ENCODE measurements at places on chromosomes 3 and 15. TPM values are rescaled to one million over a fixed set of nuclear protein-coding genes. Genes with fewer than 3 reads are reported as not detected.

The GREM1 gene
- total RNA-seq = 435 TPM

- DNase-seq = peak; percentile 55
Measured at GRCh38 chr3:49791571-49791970, 5.2 kb upstream of the IP6K1 start.

The OR5K2 gene
- total RNA-seq = not detected

GRCh38 chr3:183212096-183212495 lies 41.0 kb upstream of the B3GNT5 start:
- DNase-seq = no peak

DNA sequence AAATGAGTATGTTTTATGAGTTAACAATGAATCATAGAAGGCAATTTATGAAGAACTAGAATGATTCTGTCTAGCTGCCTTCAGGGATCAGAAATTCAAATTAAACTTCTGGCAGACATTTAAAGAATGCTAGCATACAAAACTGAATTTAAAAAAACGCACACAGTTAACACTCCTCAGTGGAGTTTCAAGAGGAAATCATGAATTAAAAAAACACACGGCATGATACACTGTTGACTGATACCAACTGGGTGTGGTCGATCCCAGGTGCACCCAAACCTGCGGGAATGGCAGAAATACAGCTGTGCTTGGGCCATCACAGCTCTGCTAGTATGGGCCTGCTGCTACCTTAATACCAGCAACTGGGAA lies 526.0 kb downstream of the FOXP1 start:
- DNase-seq = no peak

DNA sequence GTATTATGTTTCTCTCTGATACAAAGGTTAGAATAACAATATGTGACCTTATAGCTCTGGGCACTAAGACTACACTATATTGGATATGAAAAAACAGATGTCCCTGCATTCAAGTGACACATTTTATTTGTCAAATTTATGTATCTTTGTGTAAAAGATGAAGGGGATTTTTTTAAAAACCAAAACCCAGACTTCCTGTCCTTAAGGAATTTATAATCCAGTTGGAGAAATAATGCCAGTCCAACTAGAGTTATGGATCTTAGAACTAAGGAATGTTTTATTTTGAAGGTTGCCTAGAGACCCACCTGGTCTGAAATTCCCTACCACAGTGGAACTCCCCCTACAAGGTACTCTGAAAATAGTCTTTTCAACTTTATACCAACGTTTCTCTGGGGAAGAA lies 33.3 kb upstream of the PIK3CB start:
- DNase-seq = no peak

GRCh38 chr15:73264881-73265280 lies 103.9 kb downstream of the HCN4 start:
- no peak for DNase-seq

- DNase-seq = no peak
Measured at GRCh38 chr3:53845103-53845880, 927 bp downstream of the CHDH start.

The UBAP1L gene
- total RNA-seq = 3.9 TPM

The DUOXA2 gene
- total RNA-seq = not detected

DNA sequence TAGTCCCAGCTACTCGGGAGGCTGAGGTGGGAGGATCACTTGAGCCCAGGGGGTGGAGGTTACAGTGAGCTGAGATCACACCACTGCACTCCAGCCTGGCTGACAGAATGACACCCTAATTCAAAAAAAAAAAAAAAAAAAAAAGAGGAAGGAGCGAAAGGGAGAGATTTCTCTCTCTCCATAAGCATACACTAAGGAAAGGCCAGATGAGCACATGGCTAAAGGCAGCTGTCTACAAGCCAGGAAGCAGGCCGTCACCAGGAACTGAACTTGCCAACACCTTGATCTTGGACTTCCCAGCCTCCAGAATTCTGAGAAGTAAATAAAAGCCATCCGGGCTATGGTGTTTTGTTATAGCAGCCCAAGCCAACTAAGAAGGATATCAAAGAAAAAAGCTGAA lies 7.5 kb downstream of the SRGAP3 start:
- no peak for DNase-seq

DNA sequence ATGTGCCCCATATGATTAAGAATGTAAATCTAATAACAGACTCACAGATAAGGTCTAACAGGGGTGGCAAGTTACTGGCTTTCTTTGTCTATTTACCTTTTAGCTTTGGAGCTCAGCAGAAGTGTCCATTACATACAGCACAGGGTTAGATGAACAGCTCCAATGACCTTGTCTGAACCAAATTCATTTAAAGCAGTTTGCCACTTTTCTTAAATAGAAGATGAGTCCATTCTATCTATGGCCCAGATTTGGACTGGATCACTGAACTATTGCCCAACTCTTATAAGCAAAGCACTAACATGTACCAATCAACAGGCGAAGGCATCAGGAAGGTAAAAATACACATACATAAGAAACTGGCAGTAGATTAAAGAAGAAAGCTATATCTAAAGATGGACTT lies 214.4 kb downstream of the TIGIT start:
- no peak for DNase-seq

DNA sequence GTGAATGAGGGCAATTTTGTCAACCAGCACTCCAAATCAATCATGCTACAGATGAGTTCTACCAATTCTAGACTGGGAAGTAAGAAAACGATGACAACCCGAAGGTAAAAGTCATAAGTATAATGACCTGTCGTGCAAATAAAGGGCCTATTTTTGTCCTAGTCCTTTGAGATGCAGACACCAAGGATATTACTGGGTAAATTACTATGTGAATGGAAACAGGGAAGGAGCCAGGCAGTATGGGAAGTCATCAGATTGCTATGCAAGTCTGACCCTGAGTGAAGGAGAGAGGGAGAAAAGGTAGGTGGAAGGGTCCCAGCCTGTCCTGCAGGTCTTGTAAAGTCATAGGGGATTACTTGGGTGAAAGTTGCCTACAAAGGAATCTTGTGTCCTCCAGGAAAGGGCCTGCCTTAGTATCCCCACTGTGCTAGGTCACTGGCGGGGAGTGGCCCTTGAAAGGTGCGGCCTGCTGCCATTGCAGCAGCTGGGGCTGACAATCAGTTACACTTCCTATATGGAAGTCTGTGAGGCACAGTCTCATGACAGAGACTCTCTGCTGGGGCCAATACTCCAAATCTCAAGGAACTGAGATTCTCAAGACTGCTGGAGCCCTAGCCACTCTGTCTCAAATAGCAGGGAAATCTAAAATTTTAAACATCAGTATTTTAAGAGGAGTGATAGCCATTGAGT lies 149.9 kb upstream of the SLC2A2 start:
- no peak for DNase-seq

DNA sequence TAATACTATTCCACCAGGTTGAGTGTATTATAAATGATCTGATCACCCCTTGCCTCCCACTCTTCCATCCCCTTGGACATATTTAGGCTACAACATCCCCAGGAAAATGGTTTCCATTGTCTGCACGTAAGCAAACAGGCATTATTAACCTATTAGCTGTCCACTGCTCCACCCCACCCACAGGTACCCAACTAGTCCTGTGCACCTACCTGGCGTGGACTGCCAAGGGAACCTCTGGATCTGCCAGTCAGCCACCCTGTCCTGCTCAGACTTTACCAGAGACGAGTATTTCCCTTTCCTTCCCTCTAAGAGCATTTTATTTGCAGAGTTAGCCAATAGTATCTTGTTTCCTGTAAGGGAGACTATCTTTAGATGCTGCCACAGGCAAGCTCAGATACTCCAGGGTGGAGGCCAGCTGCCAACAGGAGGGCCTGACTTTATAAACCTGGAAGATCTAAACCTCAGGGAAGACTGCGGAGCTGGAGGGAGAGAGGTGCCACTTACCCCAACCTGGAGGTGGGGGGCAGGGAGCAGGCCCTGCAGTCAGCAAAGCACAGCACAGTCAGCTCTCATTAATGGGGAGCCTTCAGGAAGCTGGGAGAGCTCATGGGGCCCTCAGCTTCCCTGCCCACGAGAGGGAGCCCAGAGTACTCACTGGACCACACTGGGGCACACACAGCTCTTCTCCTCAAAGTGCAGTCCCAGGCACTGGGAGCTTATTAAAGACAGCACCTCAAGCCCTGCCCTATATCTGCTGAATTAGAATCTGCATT lies at the start of gene CX3CR1:
Gene CX3CR1 (minus strand): TSS at position 292 of the 773 bp plus-strand sequence. CDS start 13,527 bp downstream, outside the sequence.
- DNase-seq = no peak

The CCR2 gene
- 3.3 TPM for total RNA-seq

DNA sequence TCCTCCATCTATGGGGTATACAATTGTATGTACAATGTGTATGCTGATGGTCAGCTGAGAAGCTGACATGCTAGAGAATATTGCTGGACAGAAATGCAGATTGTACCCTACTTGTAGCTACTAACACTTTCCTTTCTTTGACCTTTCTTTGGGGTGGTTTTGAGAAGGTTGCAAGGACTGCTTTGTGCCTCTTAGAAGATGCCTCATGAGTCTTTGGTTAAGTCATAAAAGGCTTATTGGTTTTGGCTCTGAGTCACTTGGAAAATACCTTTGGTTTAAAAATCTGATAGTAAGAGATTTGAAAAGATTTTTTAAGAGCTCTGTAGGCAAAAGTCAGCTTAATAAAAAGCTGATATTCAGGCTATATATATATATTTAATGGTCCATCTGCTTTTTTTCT lies 71.5 kb downstream of the ZMAT3 start:
- DNase-seq = no peak

The GOLGA6D gene
- total RNA-seq = not detected

GRCh38 chr3:117105686-117106085 lies 396.1 kb downstream of the TUSC7 start:
- DNase-seq = no peak

The IL17RD gene
- total RNA-seq = 3.5 TPM

DNA sequence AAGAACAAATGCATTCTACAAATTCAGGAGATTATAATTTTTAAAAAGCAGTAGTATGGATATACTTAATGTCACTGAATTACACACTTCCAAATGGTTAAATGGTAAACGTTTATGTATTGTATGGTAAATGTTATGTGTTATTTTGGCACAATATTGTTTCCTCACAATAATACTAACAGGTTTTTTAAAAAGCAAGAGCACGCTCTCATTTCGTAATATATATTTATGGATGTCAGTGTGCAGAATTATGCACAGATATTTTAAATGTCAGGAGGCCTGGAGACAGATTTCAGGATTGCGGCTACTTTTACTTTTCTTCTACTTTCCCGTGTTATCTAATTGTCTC lies 533 bp downstream of the ZNF445 start:
- no peak for DNase-seq

DNA sequence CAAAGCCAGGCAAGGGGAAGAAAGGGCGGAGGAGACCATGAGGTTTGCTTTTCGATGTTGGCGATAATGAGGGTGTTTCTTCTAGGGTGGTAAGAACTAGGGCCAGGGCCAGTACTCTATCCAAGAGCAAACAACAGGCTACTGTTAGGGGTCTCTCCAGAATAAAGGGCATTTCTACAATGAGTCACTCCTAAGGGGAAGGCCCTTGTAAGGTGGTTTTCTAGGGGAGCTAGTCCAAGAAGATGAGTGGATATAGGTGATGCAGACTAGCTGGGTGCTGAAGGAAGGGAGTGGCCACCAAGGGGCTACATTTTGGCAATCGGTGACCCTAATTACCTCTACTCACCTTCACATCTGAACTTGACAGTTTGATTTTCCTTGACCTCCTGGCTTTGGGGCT lies 148.5 kb upstream of the HACD2 start:
- no peak for DNase-seq

DNA sequence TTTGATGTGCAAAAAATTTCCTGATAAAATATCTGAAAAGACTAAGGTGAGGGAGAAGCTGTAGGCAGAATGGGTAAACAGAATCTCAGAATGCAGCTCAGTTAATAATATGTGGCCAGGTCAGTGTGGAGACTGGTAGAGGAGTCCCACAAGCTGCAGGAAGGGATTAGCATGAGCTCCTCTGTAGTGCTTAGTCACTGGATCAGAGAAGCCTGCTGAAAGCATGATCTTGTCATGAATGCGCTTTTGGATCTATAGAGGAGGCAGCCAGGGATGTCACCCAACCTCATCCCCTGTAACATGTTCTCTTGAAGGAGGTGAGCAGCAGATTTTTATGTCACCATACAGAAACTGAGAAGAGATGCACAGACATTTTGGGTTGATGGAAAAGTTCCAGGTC lies 1035.3 kb upstream of the GBE1 start:
- no peak for DNase-seq

- DNase-seq = no peak
Measured at GRCh38 chr3:141915016-141915415, 38.6 kb downstream of the ATP1B3 start.

DNA sequence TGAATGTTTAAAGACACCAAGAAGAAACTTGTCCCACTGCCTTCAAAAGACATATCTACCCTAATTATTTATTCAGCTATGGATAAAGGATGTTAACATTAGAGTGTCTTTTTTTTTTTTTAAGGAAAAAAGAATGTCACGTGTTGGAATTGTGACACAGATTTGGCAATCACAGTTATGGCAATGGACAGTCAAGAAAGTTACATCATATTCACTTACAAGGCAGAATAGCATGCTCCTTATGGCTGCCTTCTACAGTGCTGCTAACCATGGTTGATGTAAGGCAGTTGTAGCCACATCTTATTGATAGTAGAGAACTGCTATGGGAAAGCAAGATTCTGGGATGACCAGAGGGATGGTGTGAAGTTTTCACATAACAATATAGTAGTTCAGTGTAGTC lies 128.8 kb upstream of the ZBTB20 start:
- no peak for DNase-seq

GRCh38 chr15:101250873-101251829 lies 697 bp downstream of the CHSY1 start:
- no peak for DNase-seq

The ALDH1A3 gene
- total RNA-seq = 194 TPM
